ENCODE measurements at places on chromosomes 7 and 10.
A peak's percentile ranks its signal among the peaks of the same experiment; 100 is the strongest.

DNA sequence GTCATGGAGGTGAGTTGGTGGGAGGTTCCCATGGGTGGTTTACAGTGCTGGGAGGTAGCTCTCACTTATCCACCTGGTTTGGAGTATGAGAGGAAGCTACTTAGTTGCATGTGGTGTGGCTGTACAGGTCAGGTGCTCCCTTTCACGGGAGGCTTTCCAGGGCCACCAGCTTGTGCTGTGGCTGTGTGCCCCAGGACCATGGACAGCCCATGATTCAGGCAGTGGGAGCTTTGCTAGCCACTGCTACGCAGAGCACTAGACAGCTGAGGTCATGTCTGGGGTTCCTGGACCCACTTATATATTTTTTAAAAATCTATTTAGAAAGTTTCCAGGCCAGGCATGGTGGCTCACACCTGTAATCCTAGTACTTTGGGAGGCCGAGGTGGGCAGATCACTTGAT, 42.5 kb upstream of the KCNMA1 start:
- DNase-seq, result no peak

DNA sequence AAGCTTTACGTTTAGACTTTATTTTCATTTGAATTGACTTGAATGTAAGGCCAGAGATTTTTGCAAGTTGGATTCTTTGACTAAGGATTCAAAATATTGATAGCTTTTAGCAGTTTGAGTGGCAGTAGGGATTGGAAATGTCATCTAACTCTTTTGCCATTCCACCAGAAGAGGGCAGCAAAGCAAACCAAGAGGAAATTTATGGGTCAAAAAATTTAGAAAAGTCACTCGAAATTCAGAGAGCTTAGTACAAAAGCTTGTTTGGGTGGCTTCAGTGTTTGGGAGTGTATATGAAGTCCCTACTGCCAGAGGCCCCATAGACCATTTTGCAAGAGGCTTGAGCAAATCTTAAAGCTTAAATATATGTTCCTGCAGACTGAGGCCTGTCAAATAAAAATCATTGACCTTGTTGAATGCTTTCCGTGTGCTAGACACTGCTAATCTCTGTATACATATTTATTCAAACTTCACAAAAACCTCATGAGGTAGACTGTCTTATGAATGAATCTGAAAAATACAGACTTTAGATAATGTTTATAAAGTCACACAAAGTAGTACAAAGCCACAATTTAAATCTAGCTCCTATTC, 44.6 kb upstream of the RSBN1L start:
- DNase-seq, result peak; percentile 47

- no peak for DNase-seq
Observed at GRCh38 chr7:128122576-128123290, 91.5 kb upstream of the LRRC4 start.

DNA sequence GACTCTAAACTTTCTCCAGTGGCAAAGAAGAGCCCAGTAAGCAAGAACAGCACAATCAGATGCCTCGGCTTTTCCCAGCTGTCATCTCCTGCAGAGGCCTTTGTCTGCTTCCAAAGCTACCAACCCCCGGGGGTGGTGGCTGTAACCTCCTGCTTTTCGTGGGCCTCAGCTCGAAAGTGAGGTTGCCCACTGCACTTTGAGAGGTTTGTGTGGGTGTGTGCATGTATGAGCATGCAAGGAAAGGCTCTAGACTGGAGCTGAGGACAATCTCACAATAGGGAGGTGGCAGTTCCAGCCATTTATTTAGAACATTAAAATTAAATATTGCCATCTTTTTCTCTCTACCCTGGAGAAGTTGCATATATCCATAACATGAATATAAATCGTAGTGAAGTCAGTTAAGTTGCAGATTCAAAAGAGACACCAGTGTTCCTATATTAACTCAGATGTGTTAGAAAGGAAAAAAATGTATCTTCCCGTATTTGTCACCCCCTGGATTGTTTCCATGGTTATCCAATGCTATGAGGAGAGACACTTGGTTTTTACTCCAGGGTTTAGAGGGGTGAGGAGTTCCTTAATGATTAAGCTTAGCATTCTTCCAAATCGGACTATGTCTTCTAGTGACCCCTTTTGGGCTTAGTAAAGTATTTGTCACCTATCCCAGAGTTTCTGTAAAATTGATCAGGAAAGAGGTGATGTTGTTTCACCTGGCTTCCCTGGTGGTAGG, 781.1 kb downstream of the INHBA start:
- no peak for DNase-seq

GRCh38 chr10:51862149-51862548, 162.8 kb upstream of the CSTF2T start:
- DNase-seq, result no peak

- no peak for DNase-seq
Observed at GRCh38 chr10:1180836-1181235, 124.7 kb downstream of the WDR37 start.

- no peak for DNase-seq
Observed at GRCh38 chr7:72466797-72467196, 54.7 kb upstream of the CALN1 start.
